ENCODE measurements at places on chromosomes 3 and 15.
A peak's percentile ranks its signal among the peaks of the same experiment; 100 is the strongest.

DNA sequence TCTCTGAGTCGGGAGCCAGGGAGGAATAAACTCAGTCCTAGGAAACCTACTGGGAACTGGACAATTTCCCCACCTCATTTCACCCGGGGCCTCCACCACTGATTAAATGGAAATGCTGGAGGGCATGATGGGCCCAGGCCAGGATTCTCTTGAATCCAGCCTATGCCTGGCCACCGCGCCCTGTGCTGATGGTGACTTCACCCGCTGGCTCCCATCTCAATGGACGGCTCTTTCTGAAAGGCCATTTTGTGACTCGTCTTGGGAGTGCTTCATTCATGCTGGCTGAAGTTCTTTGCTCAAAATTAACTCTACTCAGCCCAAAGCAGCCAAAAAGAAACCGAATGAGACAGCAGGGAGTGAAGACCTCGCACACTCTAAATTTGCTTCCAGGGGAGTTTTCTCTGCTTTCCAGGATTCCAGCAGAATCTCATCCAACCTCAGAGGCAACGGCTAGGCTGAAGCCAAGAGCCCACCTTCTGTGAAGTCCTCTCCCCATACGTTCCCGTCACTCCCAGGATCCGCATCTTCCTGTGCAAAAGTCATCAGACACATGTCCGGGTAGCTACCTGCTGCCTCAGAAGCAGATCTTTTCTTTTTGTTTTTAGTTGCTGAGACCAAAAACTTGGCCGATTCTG, 266.0 kb upstream of the ICE2 start:
- no peak for DNase-seq

GRCh38 chr3:197229836-197230235, 68.6 kb downstream of the DLG1 start:
- no peak for DNase-seq

DNA sequence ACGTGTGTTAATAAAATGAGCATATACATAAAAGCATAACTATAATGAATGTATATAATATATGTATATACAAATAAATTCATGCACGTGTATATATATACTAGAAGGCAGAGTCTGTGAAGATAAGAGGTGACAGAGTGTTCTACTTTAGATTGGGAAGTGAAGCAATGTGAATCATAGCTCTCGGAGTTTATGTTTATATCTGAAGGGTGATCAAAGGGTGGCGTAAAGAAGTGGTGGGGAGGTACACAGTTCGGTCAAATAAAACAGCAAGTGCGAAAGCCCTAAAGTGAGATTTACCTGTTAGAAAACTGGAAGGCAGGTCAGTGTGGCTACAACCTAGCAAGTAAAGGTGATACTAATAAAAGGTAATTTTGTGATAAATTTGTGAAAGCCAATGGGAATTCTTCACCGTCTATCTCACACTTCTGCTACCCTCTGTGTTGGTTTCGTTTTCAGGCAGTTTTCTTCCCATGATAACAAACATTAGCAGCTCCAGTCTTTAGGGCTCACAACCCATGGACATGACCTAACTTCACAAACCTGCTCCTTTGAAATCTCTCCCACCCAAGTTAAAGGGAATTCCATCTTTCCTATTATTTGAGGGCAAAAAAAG, 46.7 kb upstream of the BCHE start:
- no peak for DNase-seq

- peak; percentile 6 for DNase-seq
Measured at GRCh38 chr3:61420136-61420759, 141.1 kb upstream of the PTPRG start.

GRCh38 chr3:46585799-46586693, 19.9 kb upstream of the LRRC2 start:
- DNase-seq, result no peak

GRCh38 chr3:168517249-168518071, 421.7 kb upstream of the GOLIM4 start:
- no peak for DNase-seq
